ENCODE measurements at places on chromosomes 1 and 21.

- DNase-seq, result no peak
Measured at GRCh38 chr21:45093035-45093532, 18.7 kb downstream of the ADARB1 start.

GRCh38 chr21:16330082-16330907 lies 600.5 kb downstream of the USP25 start:
- no peak for DNase-seq

- DNase-seq, result no peak
Measured at GRCh38 chr1:78603206-78603605, 17.0 kb upstream of the IFI44L start.

DNA sequence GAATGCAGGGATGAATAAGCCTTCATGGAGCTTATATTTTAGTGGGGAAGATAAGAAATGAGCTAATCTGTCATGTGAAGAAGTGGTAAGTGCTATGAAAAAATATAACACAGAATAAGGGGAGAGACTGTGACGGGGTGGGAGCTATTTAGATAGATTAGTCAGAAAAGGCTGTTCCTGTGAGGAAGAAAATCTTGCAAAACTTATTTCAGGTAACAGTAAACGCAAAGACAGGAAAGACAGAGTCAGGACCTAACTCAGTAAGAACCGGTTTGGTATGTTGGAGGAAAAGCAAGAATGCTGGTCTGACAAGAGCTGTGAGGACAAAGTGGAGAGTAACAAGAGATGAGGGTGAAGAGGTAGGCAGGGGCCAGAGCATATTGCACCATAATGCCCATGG lies 22.0 kb downstream of the GNAI3 start:
- no peak for DNase-seq

- no peak for DNase-seq
Measured at GRCh38 chr1:15219280-15220023, 27.6 kb upstream of the FHAD1 start.

GRCh38 chr1:17893891-17894631 lies 138.9 kb downstream of the ACTL8 start:
- no peak for DNase-seq

- no peak for DNase-seq
Measured at GRCh38 chr1:25527226-25527846, 16.1 kb upstream of the LDLRAP1 start.

DNA sequence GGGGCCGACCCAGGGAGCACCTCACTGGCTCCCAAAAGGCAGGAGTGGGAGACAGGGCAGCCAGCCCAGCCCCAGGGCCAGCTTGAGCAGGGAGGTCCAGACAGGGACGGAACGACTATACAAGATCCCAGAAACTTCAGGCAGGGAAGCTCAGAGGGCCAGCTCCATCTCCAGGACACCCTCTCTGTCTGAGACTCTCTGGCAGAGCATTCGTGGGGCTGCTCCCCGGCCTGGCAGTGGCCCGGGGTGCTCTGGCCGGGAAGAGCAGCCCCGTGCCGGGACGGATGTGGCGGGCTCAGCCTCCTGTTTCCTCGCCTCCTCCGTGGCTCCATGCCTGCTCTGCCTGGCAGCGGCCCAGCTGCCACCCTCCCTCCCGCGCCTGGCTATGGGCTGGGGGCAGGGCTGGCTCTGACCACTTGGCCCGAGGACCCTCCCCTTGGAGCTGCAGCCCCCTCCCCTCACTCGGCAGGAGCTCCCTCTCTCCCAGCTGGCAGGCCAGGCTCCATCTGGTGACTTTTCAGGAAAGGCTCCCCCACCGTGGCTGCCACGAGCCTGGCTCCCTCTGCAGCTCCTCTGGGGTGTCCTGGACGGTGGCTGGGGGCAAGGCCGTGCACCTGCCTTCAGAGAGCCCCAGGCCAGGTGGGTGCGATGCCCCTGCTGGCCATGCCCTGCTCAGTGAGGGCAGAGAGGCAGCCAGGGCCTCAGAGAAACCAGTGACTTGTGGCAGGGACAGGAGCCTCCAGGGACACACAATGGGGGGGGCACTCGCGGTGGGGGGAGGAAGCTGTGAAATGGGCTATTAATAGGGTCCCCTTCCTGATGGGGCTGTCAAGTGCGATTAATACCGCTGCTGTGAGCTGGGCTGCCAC lies 5.6 kb upstream of the PLCH2 start:
- DNase-seq, result no peak

GRCh38 chr1:94253456-94254017 lies 16.2 kb upstream of the ARHGAP29 start:
- DNase-seq, result no peak

DNA sequence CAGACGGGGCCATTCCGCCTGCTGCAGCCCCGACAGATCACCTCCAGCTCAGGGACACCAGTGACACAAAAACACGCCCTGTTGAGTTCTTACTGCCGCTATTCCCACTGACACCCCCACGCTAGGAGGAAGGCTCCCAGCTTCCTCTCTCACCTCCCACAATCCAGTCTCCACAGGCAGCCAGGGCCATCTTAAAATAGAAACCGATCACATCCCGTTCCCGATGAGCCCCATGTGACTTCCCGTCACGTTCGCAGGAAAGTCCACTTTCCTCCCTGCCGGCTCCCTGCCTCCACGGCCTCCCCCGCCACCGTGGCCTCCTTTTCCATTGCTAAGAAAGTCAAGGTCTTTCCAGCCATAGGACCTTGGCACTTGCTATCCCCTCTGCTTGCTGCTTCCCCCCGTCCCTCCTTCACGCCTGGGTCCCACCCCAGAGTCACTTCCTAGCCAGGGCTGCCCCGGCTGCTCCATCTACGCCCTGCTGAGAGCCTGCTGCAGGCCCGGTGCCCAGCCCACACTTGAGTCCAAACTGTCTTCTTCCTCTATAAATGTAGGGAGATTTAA lies 24.0 kb upstream of the DDOST start:
- no peak for DNase-seq

DNA sequence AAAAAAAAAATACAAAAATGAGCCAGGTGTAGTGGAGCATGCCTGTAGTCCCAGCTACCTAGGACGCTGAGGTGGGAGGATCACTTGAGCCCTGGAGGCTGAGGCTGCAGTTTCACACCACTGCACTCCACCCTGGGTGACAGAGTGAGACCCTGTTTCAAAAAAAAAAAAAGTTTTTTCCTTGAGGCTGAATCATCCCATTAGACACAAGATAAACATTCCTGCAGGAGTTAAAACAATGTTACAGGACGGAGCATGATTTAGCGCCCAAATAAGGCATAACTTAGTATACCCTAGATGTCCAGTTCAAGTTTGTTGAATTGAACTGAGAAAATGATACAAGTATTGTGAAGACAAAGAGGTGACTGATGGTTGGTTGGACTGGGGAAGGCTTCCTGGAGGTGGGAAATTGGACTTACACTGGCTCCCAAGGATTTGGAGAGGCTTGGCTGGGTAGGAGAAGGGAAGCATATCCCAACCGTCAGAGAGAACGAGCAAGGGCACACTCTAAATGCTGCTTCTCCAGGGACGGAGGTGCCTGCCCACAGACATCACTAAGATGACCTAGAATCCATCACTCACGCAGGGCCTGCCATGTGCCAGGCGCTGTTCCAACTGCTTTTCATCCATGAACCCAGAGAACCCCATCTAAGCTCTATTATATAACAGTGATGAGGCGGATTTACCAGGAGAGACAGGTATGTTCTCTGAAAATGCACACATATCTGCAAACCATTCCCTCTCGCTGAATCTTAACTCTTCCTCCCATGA lies 610.6 kb downstream of the KIF26B start:
- DNase-seq, result no peak

- DNase-seq, result no peak
Measured at GRCh38 chr1:201634261-201634660, 95.3 kb downstream of the NAV1 start.

GRCh38 chr1:119410961-119411360 lies 4.0 kb upstream of the HSD3B2 start:
- no peak for DNase-seq

- DNase-seq, result no peak
Measured at GRCh38 chr21:36135391-36136102, 668 bp downstream of the CBR3 start.

DNA sequence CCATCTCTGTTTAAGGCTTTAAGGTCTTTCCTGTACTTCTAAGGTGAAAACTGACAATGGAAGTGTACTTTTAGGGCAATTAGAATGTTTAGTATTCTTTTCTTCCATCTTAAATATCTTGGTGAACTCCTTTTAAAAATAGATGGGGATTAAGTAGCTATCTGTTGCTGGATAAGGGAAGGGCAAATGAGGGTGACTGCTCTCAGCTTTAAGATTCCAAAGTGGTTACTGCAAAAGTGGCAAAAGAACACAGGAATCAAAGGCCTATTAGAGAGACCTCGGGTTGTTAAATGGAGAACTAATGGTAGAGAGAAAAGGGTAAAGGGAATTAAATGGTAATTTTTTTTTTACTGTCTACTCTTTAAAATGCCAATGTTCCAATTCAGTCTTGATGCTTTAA lies 774.1 kb upstream of the B3GALT2 start:
- no peak for DNase-seq

DNA sequence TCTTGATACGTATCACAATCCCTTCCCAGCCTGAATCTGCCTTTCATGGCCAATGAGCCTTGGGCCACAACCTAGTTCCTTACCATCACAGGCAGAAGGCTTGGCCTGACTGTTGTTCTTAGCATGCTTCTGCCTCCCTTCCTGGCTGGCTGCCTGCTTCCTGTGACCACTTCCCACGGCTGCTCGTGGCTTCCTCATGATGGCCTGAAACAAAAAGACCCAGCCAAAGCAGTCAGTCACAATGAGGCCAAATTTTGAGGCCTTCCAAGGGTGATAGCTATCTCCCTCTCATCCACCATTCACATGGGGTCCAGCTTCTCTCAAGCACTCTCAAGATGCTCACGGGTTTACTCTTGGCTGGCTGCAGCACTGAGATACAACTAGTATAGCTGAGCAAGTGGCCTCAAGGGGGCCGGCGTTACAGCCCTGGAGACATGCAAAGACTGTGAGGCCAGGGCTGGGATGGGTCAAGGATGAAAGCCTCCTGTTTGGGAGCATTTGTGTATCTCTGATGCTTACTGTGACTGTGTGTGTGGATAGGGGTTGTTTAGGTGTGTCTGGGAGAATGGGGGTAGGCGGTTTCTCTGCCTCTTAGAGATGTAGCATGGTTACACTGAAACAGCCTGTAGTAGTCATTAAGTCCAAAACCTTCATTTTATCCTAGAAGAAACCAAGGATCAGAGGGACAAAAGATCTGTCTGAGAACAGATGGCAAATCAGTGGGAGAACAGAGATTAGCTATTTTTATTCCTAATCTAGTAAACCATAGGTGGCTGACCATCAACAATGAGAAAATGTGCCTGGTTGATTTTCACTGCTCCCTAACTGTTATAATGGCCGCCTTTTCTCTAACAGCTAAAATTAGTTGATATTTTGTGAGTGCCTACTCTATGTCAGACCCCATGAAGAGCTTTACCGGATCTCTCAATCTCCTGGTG lies 5.4 kb upstream of the TOE1 start:
- DNase-seq, result no peak

DNA sequence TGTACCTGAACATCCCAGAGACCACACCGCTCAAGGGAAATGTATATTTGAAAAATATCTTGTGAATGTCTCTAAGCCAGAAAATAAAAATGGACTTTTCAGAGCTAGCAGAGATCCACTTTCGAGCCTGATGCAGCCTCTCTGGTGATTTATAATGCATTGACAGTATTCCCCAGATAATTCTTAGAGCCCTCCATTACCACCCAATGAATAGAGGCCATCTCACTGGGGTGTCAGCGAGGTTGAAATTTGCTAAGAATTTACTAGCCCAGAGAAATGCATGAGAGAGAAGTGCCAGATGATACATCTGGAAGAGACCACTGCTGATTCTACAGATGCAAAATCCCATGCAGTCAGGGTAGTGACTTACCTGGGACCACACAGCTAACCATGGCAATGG lies 25.5 kb upstream of the NTPCR start:
- DNase-seq, result no peak

DNA sequence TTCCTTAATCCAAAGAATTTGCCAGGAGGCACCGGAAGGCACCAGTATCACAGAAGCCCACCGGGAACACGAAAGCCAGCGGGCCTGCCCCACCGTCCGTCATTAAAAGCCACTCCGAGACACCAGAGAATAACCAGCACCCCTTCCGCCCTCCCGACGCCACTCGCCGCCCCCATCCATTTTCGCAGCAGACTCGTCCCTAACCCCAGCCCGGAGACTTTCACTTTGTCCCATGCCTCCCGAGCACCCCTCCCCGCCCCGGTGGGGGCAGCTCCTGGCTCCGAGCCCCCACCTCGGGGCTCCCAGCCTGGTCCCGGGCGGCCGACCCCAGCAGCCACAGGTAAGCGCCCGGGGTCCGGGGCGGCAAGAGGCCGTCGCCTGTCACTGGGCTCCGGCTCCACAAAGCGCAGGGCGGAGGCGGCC lies 105.4 kb downstream of the SLC45A1 start:
- no peak for DNase-seq

- peak; percentile 27 for DNase-seq
Measured at GRCh38 chr1:150165622-150166612, 16.2 kb downstream of the PLEKHO1 start.

DNA sequence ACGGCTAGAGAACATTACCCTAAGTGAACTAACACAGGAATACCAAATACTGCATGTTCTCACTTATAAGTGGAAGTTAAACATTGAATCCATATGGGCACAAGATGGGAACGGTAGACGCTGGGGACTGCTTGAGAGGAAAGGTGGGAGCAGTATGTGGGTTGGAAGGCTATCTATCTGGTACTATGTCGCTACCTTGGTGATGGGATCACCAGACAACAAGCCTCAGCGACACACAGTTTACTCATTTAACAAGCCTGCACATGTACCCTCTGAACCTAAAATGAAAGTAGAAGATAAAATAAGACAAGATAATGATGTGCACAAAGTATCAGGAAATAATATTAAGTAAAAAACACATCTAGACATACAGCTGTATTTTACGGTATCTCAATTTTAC lies 819 bp downstream of the PYHIN1 start:
- DNase-seq, result no peak

DNA sequence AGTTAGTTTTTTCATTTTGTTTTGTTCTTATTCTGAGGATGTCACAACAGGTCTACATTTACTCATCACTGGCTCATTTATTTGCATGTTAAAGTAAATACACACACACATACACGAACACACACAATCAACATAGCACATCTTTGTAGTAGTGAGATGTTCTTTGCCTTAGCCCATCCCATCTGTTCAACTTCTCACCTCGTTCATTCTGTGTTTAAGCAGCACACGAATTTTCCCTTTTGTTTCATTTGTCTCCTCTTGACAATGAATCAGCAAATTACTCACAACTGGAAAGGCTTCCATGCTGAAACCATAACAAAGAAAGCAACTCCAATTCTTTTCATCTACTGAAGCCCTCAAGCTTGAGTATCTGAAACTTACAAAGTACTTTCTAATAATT lies 133.3 kb upstream of the CHRM3 start:
- DNase-seq, result no peak

GRCh38 chr1:111448482-111448917 lies 556 bp downstream of the WDR77 start:
- DNase-seq, result peak; percentile 5

GRCh38 chr1:4636186-4636585 lies 18.2 kb upstream of the AJAP1 start:
- no peak for DNase-seq

All from stimulated activated CD8-positive, alpha-beta memory T cell treated with anti-CD3 and anti-CD28 coated beads, Interleukin-7, amount 100 ng/mL, for 1 hour (primary cell).